COLO829 (cell line): ENCODE measurements at places on chromosomes 3 and 15.
A peak's percentile ranks its signal among the peaks of the same experiment; 100 is the strongest.

- no peak for DNase-seq
Measured at GRCh38 chr3:193968380-193968974, 167.5 kb upstream of the HES1 start.

- DNase-seq, result no peak
Measured at GRCh38 chr15:101597360-101597928, 54.7 kb downstream of the TM2D3 start.

GRCh38 chr15:85515212-85515611, 134.8 kb downstream of the AKAP13 start:
- DNase-seq, result peak; percentile 66

DNA sequence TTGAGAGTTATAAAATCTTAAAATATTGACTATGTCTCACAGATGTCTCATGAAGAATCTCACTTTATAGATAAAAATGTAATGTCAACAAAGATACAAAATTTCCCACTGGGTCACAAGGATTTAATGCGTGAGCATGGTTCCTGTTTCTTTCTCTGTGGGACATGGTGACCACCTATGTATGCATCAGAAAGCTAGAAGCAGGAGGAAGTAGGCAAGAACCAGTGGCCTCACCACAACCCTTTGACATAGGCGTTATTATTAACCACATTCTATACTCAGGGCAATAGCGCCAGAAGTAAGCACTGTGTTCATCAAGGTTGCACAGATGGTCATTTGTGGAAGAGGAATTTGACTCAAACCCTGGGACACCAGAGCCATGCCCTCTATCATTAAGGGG, 11.7 kb upstream of the ADAMTS17 start:
- no peak for DNase-seq

DNA sequence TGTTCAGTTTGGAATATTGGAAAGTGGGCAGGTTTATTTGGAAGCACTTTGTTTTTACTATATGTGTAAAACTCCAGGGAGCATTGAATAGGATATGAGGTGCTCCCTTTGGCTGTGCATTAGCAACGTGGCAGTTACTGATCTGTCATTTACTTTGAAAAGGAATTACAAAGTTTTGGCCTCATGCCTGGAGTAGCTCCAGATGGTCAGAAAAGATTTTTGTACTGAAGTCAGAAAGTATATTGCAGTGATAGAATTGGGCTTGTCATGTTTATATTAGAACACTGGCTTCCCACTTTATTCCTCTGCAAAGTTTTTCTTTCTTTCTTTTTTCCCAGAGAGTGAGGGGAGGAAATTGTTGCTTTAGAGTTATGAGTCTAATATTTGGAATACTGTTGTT, 26.1 kb downstream of the FNDC3B start:
- no peak for DNase-seq

- DNase-seq, result peak; percentile 6
Measured at GRCh38 chr3:23590424-23591273, 215.1 kb upstream of the UBE2E1 start.

GRCh38 chr3:13452490-13453335, 27.4 kb upstream of the HDAC11 start:
- DNase-seq, result peak; percentile 11

- no peak for DNase-seq
Measured at GRCh38 chr3:121411523-121411922, 134.3 kb downstream of the POLQ start.

DNA sequence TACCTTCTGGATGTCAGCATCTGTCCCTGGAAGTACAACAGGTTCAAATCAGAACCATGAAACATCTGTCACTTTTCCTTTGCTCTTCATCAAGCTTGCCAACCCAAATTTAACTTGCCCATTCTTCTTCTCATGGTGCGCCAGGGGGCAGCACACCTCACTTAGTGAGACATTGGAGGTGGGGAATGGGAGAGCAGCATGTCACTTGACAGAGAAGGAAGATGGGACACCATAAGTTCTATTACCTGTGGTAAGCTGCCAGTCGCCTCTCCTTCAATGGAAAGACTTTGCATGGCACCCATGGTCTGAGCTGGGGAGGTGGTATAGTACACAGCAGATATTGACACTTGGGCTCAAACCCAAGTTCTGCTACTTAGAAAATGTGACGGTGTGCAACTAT, 2.9 kb downstream of the SCN5A start:
- DNase-seq, result peak; percentile 47

GRCh38 chr15:51585986-51586385, 36.6 kb downstream of the DMXL2 start:
- no peak for DNase-seq

- DNase-seq, result no peak
Measured at GRCh38 chr15:58396181-58396580, 35.6 kb upstream of the LIPC start.

GRCh38 chr3:99128235-99128634, 226.7 kb upstream of the DCBLD2 start:
- DNase-seq, result no peak

DNA sequence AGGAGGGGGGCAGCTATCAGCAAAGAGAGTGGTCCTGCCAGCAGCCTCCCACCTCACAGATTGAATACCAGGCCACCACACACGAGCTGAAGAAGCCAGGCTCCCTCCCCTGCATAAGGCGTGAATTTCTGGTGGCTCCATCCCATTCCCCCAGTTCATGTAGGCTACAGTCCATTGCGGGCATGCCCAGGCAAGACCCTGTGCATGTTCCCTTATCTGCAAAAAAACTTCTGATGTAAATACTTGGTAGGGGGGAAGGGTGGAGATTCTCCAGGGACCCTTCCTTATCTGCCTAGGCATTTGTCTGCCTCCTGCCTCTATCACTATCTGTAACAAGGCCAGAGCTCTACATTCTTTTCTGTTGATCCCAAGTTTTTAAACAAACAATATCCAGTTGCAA, 27.6 kb upstream of the UBP1 start:
- no peak for DNase-seq

DNA sequence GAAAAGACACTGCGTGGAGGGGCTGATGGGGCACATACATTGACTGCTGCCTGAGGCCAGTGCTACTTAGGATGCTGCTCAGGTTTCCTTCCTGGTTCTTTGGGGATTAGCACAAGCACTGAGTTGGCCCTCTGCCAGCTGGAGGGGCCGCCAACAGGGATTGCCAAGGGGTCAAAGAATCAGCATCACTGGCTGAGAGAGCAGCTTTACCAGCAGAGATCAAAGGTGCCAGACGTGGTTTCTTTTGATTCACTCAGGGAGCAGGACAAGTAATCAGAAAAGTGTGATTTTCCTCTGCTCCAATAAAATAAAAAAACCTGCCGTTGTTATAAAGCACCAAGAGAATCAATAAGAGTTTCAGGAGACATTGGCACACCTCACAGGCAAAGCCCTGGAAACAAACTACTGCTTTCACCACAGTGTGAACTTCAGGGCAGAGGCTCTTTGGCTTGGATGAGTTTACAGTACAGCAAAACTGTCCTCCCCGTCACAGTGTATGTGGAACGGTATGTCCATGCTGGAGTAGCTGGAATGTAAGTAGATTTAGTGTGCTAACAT, 45.8 kb upstream of the FSIP1 start:
- no peak for DNase-seq

DNA sequence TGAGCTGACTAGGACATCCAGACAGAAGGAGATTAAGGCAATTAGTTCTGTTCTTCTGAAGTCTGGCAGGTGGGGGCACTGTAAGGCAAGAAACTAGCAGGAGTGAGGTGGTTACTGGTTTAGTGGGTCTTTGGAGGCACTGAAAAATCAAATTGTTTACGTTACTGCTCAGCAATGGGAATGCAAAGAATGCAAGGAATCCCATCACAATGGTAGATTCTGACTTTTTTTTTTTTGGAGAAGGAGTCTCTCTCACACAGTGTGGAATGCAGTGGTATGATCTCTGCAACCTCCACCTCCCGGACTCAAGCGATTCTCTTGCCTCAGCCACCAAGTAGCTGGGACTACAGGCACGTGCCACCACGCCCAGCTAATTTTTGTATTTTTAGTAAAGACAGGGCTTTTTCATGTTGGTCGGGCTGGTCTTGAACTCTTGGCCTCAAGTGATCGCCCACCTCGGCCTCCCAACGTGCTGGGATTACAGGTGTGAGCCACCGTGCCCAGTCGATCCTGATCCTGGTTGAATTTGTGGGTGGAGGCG, 16.4 kb downstream of the FAM107A start:
- DNase-seq, result peak; percentile 38

DNA sequence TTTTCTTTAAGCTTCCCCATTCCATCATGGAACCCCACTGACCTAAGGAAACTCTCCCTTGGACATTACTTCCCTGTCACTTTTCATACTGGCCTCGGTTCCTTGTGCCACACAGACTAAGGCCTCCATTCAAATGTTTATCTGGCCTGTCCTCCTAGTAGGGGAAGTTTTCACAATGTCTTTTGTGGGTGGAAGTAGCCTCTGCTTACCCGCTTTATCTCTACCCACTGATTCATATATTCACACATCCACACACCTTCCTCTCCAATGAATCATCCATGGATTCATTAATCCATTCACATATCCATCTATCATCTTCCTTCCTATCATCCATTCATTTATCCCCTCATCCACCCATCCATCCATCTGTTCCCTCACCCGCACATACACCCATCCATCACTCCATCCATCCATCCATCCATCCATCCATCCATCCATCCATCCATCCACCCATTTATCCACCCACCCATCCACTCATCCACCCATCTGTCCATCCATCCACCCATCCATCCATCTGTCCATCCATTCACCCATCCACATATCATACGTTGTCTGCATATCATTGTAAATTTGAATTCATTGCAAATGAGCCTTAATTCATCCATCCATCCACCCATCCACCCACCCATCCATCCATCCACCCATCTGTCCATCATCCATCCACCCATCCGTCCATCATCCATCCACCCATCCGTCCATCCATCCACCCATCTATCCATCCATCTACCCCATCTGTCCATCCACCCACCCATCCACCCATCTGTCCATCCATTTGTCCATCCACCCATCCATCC, 49.1 kb downstream of the IQSEC1 start:
- DNase-seq, result no peak

- DNase-seq, result no peak
Measured at GRCh38 chr3:130974201-130974600, 52.4 kb downstream of the ASTE1 start.

DNA sequence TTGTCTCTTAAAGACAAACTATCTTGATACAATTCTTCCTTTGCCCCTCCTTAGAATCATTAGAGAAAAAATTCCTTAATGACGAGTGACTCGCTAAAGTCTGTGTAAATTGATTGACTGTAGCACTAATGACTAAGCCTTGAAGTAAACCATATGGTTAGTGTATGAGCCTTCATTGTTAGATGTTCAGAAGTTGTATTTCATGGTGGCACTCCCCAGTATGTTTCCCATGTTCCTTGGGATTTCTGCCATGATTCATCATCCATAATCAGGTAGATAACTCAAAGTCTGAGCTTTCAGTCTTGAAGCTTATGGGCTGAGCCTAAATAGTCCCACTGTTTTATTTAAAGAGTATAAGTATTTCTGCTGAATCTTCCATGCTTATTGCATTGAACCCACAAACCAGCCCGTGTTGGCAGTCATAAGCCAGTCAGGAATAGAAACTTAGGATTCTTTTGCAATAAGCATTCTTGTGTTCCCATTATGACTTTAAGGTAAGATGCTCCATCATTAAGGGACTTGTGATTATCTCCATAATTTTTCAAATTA, 371.2 kb upstream of the RARB start:
- no peak for DNase-seq

- DNase-seq, result no peak
Measured at GRCh38 chr15:101025501-101025885, 106.3 kb downstream of the LRRK1 start.

- DNase-seq, result peak; percentile 82
Measured at GRCh38 chr3:138923531-138923994, 23.4 kb downstream of the FOXL2 start.

GRCh38 chr15:83192742-83193141, 14.9 kb downstream of the HDGFL3 start:
- DNase-seq, result no peak

- peak; percentile 64 for DNase-seq
Measured at GRCh38 chr15:65638681-65639089, 16.9 kb downstream of the SLC24A1 start.

GRCh38 chr3:119395923-119396358, 67.5 kb downstream of the TMEM39A start:
- DNase-seq, result no peak

- DNase-seq, result no peak
Measured at GRCh38 chr3:16784973-16785372, 99.8 kb upstream of the PLCL2 start.

- no peak for DNase-seq
Measured at GRCh38 chr3:10697918-10698317, 118.1 kb upstream of the SLC6A11 start.

DNA sequence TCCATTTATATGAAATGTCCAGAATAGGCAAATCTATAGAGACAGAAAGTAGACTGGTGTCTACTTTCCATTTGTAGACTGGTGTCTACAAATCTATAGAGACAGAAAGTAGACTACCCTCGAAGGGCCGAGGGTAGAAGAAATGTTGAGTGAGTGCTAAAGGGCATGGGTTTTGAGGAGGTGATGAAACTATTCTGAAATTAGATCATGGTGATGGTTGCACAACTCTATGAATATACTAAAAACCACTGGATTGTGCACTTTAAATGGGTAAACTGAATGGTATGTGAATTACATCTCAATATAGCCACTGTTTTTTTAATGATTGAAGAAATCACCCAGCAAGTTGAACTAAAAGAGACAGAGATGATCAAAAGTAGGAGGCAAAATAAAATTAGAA, 27.9 kb downstream of the TP53BP1 start:
- no peak for DNase-seq

DNA sequence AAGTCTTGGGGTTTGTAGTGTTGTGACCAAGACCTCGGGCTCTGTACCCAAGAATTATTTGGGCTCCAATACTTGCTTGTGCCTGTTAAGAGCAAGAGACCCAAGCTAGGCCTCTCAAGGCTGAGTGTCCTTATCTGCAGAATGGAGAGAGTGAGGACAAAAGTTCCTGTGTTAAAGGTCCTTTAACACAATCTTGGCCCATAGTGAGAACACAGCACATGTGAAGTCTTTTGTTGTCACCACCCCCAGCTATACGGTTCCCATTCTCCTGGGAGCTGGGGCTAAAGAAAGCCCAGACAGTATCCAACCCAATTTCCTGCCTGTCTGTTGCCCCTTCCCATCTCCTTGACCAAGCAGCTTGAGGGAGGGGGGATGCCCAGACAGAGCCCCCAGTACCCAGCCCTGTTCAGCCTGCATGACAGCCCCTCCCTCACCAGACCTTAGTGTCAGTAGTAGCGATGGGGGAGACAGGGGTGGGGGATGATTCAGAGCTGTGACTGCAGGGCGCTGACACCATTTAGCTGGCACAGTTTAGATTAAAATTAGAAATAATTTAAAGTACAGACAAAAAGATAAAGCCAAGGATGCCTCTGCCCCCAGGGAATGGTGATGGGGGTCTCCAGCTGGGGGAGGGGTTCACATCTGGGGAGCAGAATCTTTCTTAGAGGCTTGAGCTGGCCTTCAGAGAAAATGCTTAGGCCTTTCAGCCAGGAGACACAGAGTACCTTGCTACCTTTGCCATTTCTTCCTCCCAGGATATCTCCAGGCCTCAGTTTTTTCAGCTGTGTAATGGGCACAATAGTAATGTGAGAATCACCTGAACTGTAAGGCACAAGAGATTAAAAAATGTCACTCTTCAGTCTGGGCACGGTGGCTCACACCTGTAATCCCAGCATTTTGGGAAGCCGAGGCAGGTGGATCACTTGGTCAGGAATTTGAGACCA, 2.7 kb downstream of the PRKCD start:
- DNase-seq, result no peak
